Renal cortex interstitium (tissue), 15 donors: ENCODE measurements at places on chromosomes 3 and 15. TPM values are rescaled to one million over a fixed set of nuclear protein-coding genes. Genes with fewer than 3 reads are reported as not detected.

DNA sequence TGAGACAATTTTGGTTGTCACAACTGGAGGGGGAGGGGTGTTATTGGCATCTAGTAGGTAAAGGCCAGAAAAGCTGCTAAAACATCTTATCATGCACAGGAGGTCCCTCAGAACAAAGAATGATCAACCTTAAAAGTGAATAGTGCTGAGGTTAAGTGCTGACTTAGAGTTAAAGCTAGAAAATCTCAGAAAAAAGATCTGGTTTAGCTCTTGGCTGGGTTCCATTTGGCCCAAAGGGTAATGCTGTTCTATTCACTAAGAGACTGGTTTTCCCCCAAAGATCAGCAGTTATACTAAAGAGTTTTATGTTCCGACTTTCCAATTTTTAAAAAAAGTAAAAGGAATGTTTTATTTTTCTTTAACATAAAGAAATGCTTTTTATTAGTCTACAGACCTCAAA, 15.6 kb downstream of the DCBLD2 start:
- DNase-seq = no peak

- no peak for DNase-seq
These were observed 25.7 kb downstream of the INSYN1 start for GRCh38 chr15:73727330-73727976.

GRCh38 chr15:78032671-78033070, 44.8 kb downstream of the TBC1D2B start:
- no peak for DNase-seq

GRCh38 chr3:185912512-185912911, 25.3 kb downstream of the TRA2B start:
- no peak for DNase-seq

DNA sequence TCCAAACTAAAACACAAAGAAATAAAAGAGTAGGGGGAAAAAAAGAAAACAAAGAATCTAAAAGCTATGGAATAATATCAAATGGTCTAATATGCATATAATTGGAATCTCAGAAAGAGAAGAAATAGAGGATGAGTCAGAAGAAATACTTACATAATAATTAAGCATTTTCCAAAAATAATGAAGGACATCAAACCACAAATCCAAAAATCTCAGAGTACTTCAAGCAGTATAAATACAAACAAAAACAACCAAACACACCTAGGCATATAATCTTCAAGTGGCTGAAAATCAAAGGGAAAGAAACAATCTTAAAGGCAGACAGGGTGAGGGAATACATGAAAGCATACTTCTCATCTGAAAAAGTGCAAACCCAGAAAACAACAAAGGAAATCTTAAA, 46.3 kb downstream of the MYLK start:
- DNase-seq = no peak

GRCh38 chr15:41556677-41557076, 2.3 kb upstream of the TYRO3 start:
- DNase-seq = no peak

- DNase-seq = no peak
These were observed 35.0 kb upstream of the DENND4A start for GRCh38 chr15:65827065-65827464.

DNA sequence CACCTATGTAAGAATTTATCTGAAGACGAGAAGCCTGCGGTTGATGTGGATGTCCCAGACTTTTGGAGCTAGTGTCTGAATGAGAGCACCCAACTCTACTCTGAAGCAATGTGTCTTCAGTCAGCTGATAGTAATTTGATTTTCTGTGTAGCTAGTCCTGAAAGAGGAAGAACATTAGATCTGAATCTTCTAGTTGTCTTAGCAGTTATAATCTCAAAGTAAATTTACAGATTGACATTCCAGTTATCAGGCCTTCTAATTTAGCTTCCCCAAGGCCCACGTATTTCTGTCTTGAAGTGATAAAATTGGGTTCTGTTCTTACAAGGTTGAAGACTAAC, 1.5 kb downstream of the TCAIM start:
- no peak for DNase-seq

- DNase-seq = no peak
These were observed 7.4 kb downstream of the SPICE1 start for GRCh38 chr3:113507501-113508067.

DNA sequence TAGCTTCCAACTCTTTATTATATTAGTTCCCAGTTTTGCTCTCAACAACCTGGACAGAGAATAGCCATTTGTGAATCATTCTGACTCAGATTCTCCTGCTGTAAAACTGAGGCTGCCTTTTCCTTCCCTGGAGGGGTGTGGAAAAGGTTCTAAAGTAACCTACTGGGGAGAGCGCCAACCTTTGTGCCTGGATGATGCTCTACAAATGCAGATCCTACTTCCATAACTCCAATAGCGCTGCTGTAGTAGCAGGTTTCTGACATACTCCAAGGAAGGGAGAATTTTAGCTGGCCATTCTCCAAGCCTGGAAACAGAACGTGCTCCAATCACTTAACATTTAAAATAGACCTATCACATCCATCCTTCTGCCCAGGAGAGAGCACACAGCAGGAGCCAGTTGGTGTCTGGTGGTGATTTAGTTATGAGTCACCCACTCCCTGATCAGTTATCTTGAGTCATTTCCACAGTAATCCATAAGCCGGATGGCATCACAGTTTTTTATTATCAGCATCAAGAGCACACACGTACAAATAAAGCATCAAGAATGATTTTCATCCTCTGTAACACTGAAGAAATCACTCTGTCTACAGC, 38.3 kb downstream of the MYH15 start:
- DNase-seq = no peak

DNA sequence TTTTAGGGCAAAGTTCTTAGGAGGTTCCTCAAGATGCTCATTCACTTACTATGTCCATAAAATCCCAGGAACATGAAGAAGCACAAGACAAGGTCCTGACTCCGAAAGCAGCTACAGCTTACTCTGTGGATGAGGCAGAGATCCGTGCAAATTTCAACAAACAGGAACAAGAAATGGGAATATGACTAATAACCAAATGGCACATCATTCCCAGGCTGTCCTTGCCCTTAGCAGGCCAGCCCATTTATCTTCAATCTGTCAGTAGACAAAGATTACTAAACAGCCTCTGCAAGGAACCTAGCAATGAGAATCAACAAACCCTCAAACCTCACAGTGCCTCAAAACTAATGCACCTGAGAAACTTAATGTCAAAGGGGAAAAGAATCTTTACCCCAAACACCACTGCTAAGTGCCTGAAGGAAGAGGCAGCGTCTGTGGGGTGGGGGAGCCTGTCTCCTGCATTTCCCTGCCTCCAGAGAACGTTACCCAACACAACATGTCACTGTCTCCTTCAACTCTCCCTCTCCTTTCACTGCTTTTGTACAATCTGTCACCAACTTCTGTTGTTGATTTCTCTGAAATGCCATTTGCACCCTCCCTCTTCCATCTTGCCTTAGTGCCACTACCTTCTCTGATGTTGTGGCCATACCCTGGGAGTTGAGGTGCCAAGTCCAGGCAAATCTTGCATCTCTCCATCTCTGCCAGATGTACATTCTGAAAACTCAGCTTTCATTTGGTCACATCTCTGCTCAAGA, 4.8 kb downstream of the TNFAIP8L3 start:
- DNase-seq = no peak

- DNase-seq = no peak
These were observed 133.2 kb downstream of the ALDH1A2 start for GRCh38 chr15:57932348-57932747.

Gene TRAIP
- 12.8 TPM for polyA plus RNA-seq

Gene PIF1
- polyA plus RNA-seq = 11.6 TPM

Gene TOP2B
- polyA plus RNA-seq = 336 TPM

Gene UPK1B
- 3.5 TPM for polyA plus RNA-seq

Gene SCG3
- polyA plus RNA-seq = 0.06 TPM

Gene CADPS
- 3.8 TPM for polyA plus RNA-seq

Gene GPR160
- polyA plus RNA-seq = 43.6 TPM
